ENCODE measurements at places on chromosomes 2 and 18.

- no peak for DNase-seq
Observed at GRCh38 chr2:112880091-112880531, 30.9 kb upstream of the IL37 start.

DNA sequence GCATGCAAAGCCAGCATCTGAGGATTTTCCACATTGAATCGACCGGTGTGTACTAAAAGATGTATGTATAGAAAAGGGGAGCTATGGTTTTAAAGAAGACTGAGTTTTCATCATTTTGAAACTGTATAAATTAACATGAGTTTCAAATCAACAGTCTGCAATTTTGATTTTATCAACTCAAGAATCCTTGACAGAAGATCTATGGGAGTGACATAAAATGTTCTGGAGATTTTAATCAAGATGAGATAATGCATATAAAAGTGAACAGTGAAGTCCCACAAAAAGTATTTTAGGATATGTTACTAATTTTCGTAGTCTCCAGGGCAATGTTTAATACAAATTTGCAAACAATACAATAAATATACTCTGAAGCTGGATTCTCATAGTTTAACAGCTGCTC, 24.0 kb upstream of the CERS6 start:
- no peak for DNase-seq

DNA sequence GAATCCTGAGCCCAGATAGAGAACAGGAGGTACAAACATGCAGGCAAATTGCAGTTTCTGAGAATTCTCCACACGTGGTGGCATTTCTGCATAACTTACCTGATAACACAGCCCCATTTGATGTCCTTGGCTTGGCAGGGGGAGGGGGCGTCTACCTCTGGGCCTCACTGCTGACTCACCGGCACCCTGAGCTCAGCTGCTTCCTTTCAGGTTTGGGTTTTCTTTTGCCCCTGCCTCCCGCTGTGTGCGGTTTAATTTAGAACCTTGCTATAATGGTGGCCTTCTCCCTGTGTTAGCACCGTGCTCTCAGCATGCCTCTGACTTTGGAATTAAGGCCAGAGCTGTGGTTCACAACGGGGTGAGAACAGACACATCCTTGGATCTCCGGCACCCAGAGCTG, 4.4 kb downstream of the CTIF start:
- no peak for DNase-seq

GRCh38 chr2:211175956-211176355, 619.6 kb downstream of the CPS1 start:
- no peak for DNase-seq

DNA sequence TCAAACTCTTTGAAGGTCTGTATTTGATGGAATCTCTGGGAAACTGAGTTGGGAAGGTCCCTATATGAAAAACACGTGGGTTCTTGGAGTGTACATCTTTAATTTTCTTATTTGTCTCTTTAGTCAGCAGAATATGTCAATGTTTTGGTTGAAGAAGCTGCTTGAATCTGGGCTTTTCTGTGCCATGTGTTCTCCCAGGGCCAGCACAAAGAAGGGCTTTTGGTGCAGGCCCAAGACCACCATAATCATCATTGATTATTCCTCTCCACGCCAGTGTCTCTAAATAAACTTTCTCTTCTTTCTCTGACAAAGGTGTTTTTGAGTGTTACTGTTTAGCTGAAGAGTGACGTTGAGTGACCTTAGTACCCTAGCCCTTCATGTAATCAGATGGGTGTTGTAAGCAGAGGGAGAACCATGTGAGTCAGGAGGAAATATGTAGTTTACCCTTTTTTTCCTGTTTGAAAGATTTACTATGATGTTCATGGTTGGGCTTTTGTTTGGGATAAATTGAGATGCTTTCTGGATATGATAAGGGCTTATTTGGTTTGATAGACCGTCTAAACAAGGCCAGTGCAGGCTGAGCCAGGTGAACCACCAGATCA, 11.6 kb upstream of the TNP1 start:
- no peak for DNase-seq

- no peak for DNase-seq
Observed at GRCh38 chr2:217864963-217865772, 137.6 kb downstream of the TNS1 start.

DNA sequence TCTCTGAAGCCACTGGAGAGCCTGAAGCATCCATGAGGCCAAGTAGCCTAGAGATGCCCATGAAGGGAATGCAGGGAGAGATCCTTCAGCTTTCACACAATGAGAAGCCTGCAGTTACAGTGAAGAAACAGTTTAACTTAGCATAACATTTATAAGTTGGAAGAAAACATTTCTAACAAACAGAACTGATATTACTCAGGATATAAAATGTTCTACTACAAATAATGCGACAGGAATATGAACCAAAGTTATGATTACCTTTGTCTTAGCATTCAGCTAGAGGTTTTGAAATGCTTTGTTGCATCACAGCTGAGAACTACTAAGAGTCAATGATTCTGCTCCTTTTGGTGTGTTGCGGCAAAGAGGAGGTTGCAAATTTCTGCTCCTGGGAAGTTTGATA, 6.9 kb upstream of the KYNU start:
- no peak for DNase-seq

DNA sequence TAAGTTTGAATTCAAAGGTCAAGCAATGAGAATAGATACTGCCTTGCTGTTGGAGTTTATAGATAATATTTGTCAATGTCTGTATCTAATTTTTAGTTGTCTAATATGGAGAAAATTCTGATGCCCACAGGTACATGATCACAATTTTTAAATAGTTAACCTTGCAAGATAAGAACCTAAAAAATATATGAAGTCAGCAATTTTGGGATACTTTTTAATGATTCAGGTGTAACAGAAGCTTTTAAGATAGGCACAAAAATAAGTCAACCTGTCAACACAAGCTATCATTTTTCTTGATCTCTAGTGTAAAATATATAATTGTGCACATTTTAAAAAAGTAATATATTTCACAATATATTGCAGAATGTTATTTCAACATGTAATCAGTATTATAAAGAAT, 92.5 kb upstream of the IL1R2 start:
- no peak for DNase-seq

DNA sequence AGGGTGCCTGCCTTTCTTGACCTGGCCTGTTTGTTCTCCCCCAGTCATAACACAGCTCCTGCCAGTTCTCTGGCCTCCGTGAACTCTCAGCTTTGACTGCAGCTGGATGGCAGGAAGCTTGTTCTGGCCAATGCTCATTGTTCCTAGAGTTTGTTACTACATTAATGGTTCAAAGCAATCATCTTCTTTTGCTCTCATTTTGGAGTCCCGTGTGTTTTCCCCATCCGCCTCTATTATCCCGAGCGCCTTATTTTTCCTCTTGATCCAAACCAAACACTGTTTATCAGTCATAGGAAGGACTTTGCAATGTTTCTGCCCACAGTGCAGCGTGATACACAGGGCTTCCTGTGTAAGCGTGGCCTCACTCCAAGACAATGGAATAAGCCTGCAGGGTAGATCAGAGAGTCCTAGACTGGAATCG, 184.3 kb upstream of the APCDD1 start:
- no peak for DNase-seq

- DNase-seq: no peak
Observed at GRCh38 chr2:47631306-47631705, 151.6 kb upstream of the MSH6 start.

- no peak for DNase-seq
Observed at GRCh38 chr2:26633993-26634595, 7.1 kb downstream of the CIB4 start.

GRCh38 chr2:240994171-240994896, 4.1 kb upstream of the SNED1 start:
- DNase-seq: no peak

- peak; percentile 78 for DNase-seq
Observed at GRCh38 chr2:158953926-158954763, 14.3 kb upstream of the TANC1 start.

GRCh38 chr2:203510941-203511305, 24.2 kb downstream of the RAPH1 start:
- no peak for DNase-seq

DNA sequence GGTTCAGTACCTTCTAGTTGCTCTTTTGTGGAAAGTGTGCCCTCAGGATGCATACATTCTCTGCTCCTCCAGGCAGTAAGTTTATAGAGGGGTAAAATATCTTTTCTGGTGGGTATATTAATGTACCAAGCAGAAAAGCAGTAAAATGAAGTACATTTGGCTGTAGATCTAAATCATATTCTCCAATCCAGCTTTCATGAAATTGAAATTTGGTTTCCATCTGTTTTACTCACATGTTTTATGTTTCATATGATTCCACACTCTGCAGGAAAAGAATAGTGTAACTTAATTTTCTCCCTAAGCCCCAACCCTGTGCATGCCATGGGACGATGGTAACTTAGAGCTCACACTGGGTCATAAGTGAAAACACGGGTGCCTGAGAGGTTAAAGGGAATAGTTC, 172.3 kb downstream of the AKAIN1 start:
- no peak for DNase-seq

DNA sequence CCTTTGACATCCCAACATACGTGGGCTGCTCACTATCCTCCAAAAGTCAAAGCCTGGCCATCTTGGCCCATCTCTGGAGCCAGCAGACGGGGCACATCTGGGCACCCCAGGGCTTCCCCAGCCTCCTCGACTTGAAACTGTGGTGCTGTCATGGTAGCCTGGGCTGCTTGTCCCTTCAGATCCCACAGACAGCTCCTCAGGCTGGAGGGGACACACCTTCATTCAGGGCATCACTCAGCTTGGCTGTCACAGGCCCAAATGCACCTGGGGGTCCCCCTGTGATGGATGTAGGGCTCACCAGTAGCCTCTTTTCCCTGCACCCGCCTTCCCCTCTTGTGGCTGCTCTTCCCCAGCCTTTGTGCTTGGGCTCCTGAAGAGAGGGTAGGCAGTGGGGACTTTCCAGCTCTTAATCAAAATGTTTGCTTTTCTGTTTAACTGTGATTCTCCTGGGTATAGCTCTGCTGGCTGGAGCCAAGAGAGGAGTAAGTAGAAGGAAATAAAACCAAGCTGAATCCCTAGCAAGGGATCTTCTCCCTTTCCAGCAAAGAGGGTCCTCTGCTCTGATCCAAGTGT, 92.3 kb downstream of the GYPC start:
- no peak for DNase-seq

- no peak for DNase-seq
Observed at GRCh38 chr2:212387146-212387545, 151.5 kb downstream of the ERBB4 start.

GRCh38 chr2:120901201-120901600, 165.5 kb downstream of the GLI2 start:
- DNase-seq: no peak

All from suprapubic skin (tissue), 4 donors.